ENCODE measurements at places on chromosomes 4 and X.

GRCh38 chr4:159023741-159024140, 79.1 kb upstream of the RAPGEF2 start:
- no peak for DNase-seq

GRCh38 chrX:35858361-35858760, 60.2 kb downstream of the MAGEB16 start:
- no peak for DNase-seq

GRCh38 chr4:175875993-175876771, 64.1 kb upstream of the GPM6A start:
- DNase-seq = no peak

DNA sequence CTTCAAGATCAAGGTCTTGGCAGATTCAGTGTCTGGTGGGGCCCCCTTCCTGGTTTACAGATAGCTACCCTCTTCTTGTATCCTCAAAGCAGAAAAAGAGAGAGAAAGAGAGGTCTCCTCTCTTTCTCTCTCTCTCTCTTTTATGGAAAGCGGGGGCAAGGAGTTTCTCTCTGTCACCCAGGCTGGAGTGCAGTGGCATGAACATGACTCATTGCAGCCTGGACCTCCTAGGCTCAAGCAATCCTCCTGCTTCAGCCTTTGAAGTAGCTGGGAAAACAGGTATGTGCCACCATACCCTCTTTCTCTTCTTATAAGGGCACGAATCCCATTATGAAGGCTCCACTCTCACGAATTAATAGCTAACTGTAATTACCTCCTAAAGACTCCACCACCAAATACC, 20.2 kb downstream of the RAB9B start:
- DNase-seq = no peak

DNA sequence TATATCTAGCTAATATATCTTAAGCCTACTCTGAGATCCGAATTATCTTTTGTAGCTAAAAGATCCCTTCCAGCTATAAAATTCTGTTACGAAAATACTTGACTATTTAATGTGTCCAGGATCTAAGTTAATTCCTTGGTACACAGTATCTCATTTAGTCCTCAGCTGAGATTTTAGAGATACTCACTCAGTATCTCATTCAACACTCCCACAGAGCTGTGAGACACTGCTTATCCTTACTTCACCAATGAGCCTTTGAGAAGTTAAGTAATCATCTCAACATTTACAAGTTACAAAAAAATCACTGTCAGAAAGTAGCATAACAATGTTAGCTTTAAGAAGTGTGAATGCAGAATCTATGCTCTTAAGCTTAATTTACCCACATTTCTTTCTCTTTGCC, 76.6 kb downstream of the LIMCH1 start:
- DNase-seq = no peak

DNA sequence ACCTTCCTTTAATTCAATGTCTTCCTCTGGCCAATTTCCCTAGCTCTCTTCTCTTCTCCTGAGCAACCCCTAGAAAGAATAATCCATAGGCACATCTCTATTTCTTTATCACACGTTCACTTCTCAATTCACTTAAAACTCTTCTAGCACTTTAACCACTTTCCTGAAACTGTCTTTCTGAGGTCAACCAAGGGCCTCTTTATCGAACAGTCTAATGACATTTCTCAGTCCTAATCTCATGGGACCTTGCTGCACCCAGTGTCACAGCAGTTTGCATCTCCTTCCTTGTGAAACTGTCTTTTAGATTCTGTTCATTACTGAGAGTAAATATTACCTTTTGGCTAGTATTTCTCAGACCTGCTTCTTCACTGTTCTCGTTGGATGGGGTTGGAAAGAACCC, 285.3 kb upstream of the RASGEF1B start:
- no peak for DNase-seq

- peak; percentile 20 for DNase-seq
These were observed at the start of gene CD38 for GRCh38 chr4:15778289-15779241. TSS of gene CD38 (plus strand) at chr4:15778328. CDS start at chr4:15778415, 87 bp downstream.

- no peak for DNase-seq
These were observed 20.9 kb downstream of the UVSSA start for GRCh38 chr4:1367936-1368289.

- DNase-seq = no peak
These were observed 61.9 kb downstream of the ASB9 start for GRCh38 chrX:15207994-15208393.

GRCh38 chrX:87468941-87469340, 48.7 kb upstream of the KLHL4 start:
- no peak for DNase-seq

GRCh38 chr4:6914448-6914847, 4.8 kb downstream of the TBC1D14 start:
- no peak for DNase-seq

DNA sequence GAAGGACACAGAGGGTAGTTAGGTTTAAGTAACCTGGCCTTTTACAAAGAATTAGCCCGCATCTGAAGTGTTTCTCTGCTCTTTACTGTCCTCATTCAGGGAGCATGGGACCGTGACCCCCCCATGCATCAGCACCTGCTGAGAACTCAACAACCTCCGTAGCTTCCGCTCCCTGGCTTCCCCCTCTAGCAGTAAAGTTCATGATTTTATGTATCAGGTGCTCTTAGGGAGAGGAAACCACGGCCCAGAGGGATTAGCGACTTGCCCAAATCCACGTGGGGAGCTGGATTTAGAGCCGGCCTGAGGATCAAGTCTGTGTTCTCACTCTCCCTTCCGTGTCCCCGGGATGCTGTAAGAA, 284.6 kb upstream of the GATB start:
- DNase-seq = no peak

- DNase-seq = no peak
These were observed 365.2 kb downstream of the FAT4 start for GRCh38 chr4:125679989-125680388.

DNA sequence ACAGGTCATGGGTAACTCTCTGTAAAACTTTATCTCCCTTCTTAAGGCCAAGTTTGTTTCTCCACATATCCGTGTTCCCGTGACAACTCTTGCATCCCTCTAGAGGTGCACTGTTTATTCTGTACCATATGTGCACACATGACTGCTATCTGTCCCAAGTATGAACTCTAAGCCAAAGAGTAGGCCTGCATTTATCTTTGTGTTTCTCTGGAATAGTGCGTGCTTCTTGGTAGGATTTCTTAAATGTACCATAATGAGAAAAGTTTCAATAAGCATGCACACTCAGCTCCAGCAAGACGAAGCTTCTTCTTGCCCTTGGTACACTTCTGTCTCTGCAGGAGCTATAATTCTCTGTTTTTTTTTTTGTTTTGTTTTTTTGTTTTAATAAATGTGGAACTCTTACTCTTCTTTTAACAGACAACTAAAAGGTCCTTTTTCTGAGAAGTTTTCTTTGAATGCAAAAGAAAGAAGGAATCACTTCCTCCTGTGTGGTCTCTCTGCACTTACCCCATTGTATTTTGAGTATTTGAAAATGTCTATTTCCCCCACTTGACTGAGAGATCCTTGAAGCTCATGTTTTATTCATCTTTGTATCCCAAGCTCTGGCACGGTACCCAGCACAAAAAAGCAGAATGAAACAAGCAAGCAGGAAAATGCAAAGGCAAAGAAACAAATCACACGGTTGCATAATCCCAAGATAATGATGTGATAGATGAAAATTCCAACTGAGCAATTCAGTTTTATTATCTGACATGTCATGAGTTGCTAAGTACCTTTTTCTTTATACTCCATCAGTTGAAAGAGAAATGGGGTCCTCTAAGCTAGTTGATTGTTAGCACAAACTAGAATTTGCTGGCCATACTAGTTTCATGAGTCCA, 521.9 kb upstream of the BOD1L1 start:
- peak; percentile 29 for DNase-seq

DNA sequence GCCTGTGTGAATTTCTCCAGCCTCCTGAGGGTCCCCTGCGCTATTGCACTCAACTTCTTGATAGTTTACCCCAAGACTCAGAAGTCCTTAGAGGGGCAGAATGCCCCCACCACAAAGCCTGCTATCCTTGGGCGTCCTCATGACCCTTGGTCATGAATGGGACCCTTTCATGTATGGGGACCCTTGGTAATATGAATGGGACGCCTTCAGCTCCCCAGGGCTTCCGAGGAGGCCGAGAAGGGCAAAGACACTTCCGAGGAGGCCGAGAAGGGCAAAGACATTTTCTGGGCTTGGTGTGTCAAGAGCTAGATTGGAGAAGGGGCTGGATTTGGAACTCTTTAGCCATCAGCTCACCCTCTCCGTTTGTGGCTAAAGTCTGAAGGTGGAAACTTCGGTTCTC, 8.6 kb downstream of the SHOX start:
- no peak for DNase-seq

- DNase-seq = peak; percentile 92
These were observed 8.3 kb upstream of the CXCL8 start for GRCh38 chr4:73731968-73732610.

- DNase-seq = no peak
These were observed 41.1 kb upstream of the ACSL4 start for GRCh38 chrX:109774136-109774535.

GRCh38 chr4:108398316-108398715, 222.1 kb upstream of the RPL34 start:
- DNase-seq = no peak

DNA sequence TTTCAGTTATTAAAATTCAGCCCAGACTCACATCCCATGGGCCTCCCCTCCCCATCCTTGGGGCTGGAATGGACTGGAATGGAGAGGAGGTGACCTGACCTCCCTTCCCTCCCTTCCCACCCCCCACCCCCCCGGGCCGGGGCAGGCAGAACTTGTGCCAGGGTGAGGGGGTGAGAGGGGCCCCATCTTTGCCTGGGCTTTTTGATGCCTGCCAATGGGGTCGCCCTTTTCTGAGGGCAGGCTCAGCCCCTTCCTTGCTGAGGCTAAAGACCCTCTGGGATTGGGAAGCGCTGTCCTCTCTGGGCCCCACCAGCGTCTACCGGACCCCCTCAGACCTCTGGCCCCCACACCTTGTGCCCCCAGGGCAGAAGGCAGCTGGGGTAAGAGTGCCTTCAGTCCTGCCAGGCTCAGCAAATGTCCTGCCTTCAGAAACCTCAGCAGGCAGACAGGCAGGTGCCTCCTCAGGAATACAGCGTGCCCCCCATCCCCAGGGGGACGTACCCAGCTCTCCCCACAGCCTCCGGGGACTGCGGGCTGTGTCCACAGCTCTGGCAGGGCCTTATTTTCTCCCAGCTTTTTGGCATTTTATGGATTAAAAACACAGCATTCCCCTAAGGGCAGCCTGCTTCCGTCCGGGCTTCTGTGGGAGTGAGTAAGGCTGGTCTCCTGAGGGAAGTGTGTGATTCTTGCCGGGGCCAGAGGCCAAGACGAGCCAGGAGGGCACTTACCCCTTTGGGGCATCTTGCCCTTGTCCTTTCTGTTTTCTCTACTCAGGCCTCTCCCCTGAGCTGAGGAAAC, 12.6 kb upstream of the CCNQ start:
- no peak for DNase-seq

- DNase-seq = no peak
These were observed 278.9 kb upstream of the FTHL17 start for GRCh38 chrX:31350808-31351074.

DNA sequence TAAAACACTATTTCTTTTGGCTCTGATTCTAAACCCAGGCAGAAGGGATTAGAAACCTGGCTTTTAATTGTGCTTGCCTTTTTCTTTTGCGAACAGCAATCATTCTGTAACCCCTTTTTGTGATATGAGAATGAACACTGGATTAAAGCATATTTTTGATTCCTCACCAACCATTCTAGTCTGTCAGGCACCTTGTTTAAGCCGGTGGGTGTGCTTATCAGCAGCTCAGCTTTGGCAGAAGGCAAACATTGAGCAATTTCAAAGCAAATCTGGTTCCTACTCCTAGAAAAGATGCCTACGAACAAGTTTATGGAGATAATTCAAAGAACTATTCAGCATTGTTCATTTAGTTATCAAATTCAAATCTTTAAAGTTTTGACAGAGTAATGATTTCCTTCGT, 265.1 kb upstream of the FAM241A start:
- no peak for DNase-seq

- DNase-seq = peak; percentile 34
These were observed 68.4 kb downstream of the MID2 start for GRCh38 chrX:107894038-107894437.

GRCh38 chr4:132124624-132124974, 1024.5 kb upstream of the PCDH10 start:
- DNase-seq = no peak

GRCh38 chrX:11081511-11081910, 29.6 kb upstream of the HCCS start:
- DNase-seq = no peak

- no peak for DNase-seq
These were observed 281.4 kb downstream of the LDB2 start for GRCh38 chr4:16617011-16617410.

DNA sequence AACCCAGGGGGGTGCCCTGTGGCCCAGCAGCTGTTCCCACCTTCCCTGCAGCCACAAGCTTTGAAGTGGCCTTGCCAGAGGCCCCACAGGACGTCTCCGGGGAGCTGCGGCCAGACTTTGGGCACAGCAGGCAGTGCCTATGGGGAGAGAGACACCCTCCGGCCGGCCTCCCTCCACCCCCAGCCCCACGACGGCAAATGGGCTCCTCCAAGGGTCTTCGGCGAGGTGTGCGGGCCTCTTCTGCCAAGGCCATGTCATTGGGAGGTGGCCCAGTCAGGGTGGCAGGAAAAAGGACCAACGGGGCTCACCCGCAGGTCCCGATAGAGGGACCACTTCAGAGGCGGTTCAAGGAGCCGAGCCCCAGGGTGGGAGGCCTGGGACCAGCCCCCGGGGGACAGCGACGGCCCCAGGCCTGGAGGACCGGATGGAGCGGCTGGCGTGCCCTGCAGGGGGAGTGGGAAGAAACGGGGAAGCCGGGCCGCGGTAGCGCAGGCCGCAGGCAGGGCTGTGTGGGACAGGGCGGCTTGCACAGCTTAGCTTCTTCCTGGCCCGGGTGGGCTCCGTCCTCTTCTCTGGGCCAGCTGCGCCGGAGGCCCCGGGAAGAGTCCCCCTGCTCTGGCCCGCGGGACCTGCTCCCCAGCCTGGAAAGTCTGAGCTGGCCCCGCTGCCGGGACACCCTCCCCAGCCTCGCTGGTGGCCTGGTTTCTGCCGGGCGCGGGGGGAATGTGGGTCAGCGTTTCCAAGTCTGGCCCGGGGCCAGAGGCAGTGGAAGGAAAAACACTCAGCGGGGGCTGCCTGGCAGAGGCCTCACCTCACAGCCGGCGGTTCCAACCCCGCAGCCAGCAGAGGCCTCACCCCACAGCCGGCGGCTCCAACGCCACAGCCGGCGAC, 21.9 kb upstream of the SPON2 start:
- DNase-seq = no peak

DNA sequence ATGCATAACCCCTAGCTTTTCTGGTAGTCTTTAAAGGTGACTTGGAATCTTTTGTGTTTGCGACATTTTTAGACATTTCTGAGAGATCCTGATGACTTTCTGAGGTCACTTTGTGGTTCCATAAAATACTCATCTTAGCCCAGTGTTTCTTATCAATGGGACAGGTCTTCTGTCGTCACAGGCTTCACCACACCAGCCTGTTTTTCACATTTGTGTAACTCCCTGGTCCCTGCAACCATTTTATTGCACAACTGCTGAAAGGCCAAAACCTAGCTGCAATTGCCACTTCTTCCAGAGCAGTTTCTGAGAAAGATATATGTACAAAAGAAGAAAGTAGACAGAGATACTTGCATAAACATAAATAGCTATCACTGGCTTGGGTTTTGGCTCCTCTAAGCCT, 120.9 kb downstream of the IL15 start:
- DNase-seq = no peak

All from inflammatory macrophage (primary cell).